ENCODE measurements at places on chromosomes 16 and 17. TPM values are rescaled to one million over a fixed set of nuclear protein-coding genes. Genes with fewer than 3 reads are reported as not detected.

The VMO1 gene
- 2.1 TPM for total RNA-seq

The OR1D2 gene
- not detected for total RNA-seq

The TMEM100 gene
- 1.1 TPM for total RNA-seq

The ASGR1 gene
- 17.7 TPM for total RNA-seq

The CCT6B gene
- 2.1 TPM for total RNA-seq

The CXCL16 gene
- 3.2 TPM for total RNA-seq

The CCL18 gene
- total RNA-seq: not detected

The CCL14 gene
- total RNA-seq: not detected

GRCh38 chr17:3763777-3764170 lies 37.2 kb downstream of the ITGAE start:
- DNase-seq: no peak

- DNase-seq: no peak
Observed at GRCh38 chr17:50586421-50587247, 26.1 kb downstream of the CACNA1G start.

DNA sequence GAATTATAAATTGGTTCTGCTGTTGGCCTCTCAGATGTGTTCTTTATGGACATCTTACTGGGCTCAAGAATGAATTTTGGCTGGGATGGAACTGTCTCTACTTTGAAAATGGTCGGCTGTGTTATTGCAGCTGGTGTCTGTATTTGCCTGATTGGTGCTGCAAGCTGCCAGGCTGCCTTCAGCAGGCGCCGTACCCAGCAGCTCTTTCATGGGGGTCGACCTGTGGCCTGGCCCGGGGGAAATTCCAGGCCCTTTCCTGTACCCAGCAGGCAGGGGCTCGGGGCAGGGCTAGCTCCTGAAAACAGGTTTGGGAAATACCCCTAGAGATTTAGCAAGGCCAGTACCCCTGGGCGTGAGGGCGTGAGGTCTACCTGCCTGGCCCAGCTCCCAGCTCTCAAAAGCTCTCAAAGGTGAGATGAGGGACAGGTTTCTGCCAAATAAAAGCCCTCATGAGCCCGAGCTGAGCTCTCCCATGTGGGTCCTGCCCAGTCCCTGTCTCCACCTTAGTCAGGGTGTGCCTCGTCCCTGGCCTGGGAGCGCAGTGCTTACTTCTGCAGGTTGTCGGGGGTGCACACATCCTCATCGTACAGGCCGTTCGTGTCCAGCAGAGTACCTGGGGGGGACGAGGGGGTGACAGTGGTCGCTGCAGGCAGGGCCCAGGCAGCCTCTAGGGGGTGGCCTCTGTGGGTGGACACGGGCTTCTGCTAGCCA lies 52.3 kb downstream of the PRMT7 start:
- no peak for DNase-seq

- DNase-seq: no peak
Observed at GRCh38 chr17:37067555-37068111, 118.9 kb downstream of the AATF start.

- no peak for DNase-seq
Observed at GRCh38 chr17:63516910-63517824, 6.0 kb upstream of the KCNH6 start.

DNA sequence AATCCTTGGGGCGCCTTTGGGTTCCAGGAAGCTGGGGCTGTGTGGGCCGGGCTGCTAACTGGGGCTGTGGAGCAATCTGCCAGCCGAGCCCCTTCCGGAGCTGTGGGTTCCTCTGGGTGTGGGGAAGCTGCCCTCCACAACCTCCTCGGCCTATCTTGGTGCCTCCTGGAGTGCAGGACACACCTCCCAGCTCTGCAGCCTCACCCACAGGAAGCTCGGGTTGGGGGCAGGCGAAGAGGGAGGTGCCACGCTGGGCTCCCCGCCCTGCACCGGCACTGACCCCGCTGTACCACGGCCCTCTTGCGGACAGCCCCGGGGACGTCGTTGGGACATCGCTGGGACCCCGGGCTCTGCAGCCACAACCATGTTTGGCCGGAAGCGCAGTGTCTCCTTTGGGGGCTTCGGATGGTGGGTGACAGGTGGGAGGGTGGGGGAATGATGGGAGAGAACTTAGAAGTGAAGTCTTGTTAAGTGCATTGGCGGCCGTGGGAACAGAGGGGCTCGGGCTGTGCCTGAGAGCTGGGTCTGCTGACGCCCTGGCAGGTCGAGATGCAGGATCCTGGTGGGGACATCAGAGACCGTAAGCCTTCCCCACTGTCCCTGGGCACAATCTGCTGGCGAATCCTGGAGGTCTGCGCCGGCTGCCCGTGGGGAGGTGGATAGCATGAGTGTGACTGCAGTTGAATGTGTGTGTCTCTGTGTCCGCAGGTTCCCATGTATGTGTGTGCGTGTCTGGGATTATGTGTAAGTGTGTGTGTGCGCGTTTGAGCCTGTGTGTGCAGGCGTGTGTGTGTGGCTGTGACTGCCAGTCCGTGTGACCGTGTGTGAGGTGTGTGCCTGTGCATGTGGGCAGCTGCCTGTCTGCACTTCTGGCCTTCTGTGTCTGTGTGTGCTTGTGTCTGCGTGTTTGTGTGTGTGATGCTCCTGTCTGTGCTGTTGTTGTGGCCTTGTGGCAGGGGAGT lies at the start of gene RAP1GAP2:
Gene RAP1GAP2, plus strand, starts transcription at position 275 of the 962 bp plus-strand sequence. Its CDS starts 90 bp downstream, at position 365.
- no peak for DNase-seq

GRCh38 chr16:4209666-4210065 lies 32.2 kb downstream of the SRL start:
- DNase-seq: no peak

- no peak for DNase-seq
Observed at GRCh38 chr16:66325717-66326376, 40.6 kb upstream of the CDH5 start.

DNA sequence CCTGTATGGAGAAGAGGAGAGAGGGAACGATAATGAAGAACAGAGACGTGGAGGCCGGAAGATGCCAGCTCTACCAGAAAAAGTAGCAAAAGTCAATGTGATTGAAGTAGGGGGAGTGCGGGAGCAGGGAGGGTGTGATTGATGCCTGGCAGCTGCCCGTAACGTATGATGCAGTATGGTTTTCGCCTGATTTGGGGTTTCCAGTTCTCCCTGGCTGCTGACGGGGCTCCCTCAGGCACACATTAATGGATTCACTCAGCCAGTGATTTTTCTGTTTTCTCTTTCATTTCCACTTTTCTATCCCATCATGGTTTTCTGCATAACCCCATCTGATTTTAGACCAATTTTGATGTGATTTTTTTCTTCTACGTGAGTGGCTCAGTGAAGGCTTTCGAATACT lies 62.1 kb downstream of the PRKCA start:
- no peak for DNase-seq

DNA sequence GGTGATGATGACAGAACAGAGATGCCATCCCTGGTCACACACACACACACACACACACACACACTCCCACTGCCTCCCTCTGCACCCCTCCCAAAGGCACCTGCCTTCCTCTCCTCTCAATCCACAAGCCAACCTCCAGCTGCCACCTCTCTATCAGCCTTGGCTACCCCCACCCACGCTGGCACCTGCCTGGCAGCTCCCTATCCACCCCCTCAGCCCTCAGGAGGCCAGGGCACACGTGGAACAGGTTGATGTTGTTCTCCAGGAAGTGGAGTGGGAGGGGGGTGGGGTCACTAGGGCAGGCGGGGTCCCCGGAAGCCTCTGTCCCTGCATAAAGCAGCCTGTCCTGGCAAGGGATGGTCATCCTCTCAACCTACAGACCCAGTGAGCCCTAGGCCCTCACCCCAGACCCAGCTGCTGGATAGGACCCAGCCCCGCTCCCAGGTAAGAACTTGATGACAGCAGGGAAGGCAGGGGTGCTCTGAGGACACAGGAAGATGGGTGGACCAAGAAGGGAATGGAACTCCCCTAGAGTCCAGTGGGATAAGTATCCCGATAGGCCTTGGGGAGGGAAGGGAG lies at the start of gene GSDMA:
Gene GSDMA, plus strand, starts transcription at position 363 of the 579 bp plus-strand sequence. CDS start 2,684 bp downstream, outside the sequence.
- no peak for DNase-seq

DNA sequence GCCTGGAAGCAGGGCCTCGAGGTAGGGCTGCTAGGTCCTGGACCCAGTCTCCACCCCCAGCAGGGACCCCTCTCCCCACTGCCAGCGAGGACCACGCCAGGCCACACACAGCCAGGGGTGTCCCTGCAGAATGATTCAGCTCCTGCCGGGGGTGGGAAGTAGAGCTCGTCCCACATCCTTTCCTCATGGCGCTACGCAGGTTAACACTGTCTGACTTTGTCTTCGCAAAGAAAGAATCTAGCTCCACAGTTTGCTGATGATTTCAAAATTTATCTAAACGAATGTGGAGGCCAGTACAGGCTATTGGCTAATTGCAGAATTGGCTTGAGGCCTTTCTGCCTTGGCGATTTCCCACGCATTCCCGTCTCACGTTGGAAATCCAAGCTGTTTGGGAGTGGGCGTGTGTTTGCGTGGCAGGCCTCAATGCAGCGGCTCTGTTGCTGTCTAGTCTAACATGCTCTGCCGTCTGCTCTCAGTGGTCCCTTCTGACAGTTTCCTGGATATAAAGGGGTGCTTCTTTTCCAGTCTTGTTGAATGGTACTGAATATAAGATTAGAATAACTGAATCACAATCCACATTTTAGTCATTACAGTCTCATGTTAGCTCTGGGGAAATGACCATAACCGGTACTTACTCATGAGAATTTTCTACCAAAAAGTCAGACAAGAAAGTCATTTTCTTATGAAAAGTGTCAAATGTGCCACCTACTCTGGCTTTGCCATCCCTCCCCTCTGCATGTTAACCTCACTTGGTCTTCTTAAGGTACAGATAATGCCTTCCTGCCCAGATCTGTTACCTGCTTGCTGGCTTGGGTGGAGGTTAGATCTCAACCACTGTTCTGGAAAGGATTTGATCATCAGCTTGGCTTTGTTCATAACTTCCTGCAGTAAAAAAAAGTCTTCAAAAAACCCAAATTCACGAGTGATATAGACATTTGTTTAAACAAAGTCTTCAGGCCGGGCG lies 252.4 kb downstream of the NTN1 start:
- DNase-seq: no peak

DNA sequence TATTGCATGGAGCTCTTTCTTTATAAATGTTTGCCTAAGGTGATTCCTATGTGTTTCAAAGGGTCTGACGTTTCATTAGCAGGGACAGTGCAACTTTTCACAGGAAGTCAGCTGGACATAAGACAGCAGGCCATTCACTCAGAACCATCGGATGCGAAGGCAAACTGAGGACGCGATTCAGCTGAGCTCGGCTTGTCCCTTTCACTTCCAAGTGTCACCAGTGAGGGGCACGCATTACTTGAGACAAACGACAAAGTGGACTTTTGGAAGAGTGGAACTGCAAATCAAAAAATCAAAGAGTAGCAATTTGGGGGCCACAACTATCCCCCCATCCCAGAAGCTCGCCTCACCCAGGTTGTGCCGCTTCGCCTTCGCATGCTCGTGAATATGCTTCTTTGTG lies 14.6 kb downstream of the USP22 start:
- DNase-seq: no peak

DNA sequence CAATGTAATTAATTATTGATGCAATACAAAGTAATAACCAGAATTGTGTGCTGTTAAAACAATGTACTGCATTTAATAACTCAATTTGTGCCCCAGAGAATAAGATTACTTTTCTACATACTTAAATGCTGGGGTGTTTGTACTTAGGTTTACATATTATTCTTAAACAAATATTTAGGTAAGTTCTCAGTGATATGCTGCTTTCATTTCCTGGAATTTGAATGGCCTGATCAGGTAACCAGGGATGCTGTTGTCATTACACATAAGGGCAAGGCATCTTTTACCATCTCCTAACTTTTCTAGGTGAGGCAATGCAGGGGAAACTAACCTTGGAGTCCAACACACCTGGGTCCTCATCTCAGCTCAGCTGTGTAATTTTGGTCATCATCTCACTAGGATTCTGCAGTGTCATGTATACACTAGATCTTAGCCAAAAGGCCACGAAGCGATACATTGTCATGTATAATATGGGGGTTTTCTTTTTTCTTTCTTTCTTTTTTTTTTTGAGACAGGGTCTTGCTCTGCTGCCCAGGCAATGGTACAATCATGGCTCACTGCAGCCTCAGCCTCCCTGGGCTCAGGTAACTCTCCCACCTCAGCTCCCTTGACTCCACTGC lies 45.2 kb downstream of the MYO1D start:
- DNase-seq: no peak

- DNase-seq: no peak
Observed at GRCh38 chr16:23506606-23506994, 3.7 kb downstream of the GGA2 start.

GRCh38 chr17:72097144-72097543 lies 23.7 kb upstream of the SOX9 start:
- DNase-seq: no peak

DNA sequence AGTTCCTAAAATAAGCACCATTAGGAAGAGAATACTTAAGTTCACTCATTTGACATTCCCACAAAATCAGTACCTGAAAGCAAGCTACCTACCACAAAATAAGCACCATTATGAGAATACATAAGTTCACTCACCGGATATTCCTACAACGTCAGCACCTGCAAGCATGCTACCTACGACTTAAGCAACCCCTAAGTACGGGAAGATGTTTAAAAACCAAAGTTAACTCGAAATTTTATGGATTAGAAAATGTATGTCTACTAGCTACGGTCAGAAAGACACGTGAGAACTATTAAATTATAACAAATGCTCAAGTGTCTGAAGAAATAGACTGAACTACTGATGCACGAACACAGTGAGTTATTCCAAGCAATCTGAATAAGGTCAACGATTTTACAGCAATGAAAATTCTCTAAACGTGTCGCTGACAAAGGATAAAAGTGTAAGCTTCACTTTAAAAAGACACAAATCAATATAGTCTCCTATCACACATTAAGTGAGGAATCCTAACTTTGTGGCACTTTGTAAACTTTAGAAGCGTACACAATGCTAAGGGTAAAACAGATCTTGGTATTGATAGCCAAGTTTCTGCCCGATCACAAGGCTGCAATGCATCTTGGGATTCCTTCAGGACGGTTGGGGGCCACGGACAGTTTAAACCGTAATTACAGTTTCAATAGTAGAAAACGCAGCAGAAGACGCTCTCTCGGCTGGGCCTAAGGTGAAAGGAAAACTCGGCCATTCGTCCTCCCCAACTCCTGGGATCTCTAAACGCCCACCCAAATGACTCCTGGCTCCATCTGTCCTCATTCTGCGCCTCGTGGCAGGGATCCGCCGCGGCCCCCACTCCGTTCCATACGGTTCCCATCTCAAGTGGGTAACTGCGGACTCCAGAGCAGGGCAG lies 1.3 kb downstream of the GSPT1 start:
- peak; percentile 19 for DNase-seq

GRCh38 chr17:15947271-15947670 lies 2.3 kb downstream of the ADORA2B start:
- DNase-seq: no peak

DNA sequence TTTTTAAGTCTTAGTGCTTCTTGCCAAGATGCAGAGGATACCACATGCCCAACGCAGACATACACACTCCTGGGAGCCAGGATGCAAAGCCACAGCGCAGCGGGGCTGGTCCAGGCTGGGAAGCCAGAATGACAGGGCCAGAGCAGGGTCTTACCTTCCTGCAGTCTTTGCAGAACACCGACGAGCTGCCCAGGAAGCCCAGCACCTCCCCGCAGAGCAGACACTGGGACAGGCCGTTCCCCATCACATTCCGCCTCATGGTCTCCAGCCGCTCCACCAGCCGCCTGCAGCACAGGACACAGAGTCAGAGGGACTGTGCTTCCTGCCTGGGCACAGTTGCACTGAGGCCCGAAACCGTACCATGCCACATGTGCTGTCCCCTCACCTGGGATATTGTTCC lies 33.3 kb downstream of the RPH3AL start:
- DNase-seq: no peak

All from WTC11 (cell line).